Right ventricle myocardium inferior (tissue), 1 donor: ENCODE measurements at places on chromosomes 2 and 18. TPM values are rescaled to one million over a fixed set of nuclear protein-coding genes. Genes with fewer than 3 reads are reported as not detected.

Gene MYO3B
- total RNA-seq, result not detected

Gene COL3A1
- 72.7 TPM for total RNA-seq

Gene NT5C1B
- not detected for total RNA-seq

Gene ELAC1
- total RNA-seq, result 5.6 TPM

Gene SLC14A1
- total RNA-seq, result 24.9 TPM

Gene BCL2
- total RNA-seq, result 7.4 TPM

Gene MFSD2B
- not detected for total RNA-seq

Gene COBLL1
- 15.2 TPM for total RNA-seq

Gene GULP1
- 6.7 TPM for total RNA-seq

Gene FBXO41
- total RNA-seq, result 0.87 TPM

Gene TSPYL6
- not detected for total RNA-seq

Gene NT5DC4
- not detected for total RNA-seq

Gene SP110
- 9.8 TPM for total RNA-seq

Gene SOX11
- total RNA-seq, result 1.1 TPM

Gene PSMA8
- total RNA-seq, result 0.14 TPM

Gene LMAN2L
- total RNA-seq, result 26.2 TPM

Gene MAP3K19
- not detected for total RNA-seq

Gene MARCHF4
- total RNA-seq, result 0.08 TPM

Gene GAREM2
- 1.4 TPM for total RNA-seq

Gene KCNE4
- total RNA-seq, result 3.6 TPM

Gene CERS6
- 65.7 TPM for total RNA-seq

Gene CERKL
- not detected for total RNA-seq

Gene EVA1A
- total RNA-seq, result 0.84 TPM

Gene SNTG2
- 2.4 TPM for total RNA-seq

Gene MAL
- total RNA-seq, result 8.7 TPM

Gene LPIN1
- total RNA-seq, result 64.6 TPM

Gene PSTPIP2
- total RNA-seq, result 2.0 TPM
